ENCODE measurements at places on chromosomes 16 and 17.

GRCh38 chr17:13678841-13679240 lies 77.1 kb upstream of the HS3ST3A1 start:
- no peak for DNase-seq

GRCh38 chr17:41360296-41360995 lies 9.2 kb downstream of the KRT33B start:
- no peak for DNase-seq

DNA sequence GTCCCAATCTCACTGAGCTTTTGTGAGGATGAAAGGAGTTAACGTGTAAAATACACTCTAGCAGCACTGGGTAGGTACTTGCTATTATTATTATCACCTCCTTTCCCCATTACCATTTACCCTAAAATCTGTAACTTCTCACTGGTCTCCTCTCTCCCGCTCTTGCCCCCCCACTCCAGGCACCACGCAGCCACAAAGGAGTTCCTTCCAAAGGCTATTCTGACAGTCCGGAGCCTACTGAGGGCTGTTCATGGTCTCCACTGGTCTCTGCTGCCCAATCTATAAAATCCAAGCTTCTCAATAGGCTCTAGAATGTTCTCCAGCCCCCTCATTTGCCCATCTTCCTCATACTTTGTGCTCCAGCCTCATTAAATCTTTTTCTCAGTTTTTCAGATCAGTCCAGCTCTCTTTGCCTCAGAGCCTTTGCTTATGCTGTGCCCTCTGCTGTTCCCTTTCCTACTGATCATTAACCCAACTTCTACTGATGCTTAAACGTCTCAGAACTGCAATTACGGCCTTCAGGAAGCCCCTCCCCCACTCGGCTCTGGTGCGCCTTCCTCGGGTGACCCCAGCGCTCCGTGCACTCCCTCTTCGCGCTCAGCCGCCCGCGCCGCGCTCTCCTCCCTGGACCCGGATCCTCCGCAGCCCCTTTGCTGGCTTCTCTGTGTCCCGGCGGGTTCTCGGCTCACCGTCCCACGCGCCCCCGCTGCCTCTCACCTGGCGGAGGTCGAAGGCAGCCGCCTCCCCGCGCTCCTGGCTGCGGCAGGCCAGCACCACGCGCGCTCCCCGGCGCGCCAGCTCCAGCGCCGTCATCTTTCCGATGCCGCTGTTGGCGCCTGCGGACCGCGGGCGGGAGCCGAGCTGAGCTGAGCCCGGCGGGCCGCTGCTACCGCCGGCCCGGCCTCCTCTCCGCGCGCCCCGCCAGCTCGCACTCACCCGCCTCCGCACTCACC lies 737 bp downstream of the DHRS13 start:
- DNase-seq = no peak

GRCh38 chr16:20911361-20911760 lies 10.8 kb downstream of the LYRM1 start:
- DNase-seq = no peak

DNA sequence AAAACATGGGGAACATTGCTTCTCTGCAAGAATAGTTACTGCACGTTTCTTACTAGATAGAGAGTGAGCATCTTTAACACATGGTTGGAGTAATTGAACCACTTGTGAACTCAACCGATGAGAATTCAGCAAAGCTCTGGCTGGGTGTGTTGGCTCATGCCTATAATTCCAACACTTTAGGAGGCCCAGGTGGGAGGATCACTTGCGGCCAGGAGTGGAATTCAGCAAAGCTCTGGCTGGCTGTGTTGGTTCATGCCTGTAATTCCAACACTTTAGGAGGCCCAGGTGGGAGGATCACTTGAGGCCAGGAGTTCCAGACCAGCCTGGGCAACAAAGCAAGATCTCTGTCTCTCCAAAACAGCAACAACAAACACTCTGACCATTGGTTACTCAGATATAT lies 865.9 kb downstream of the KCNJ2 start:
- DNase-seq = no peak

DNA sequence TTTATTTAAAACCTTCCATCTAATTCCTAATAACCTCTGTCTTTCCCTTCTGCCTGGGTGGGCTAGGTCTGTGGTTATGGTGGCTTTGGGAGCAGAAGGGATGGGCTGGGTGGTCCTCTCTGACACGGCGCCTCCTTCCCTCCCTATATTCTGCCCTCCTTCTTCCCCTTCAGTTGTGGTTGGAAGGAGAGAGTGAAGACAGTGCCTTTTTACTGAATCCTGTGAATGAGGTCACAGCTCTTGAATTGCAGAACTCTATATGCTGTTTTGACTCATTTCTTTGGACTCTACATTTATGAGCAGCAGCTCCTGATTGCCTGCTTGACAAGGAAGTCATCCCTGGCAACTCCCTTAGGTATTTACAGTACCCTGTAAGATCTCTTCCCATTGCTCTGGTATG lies 256.0 kb upstream of the ELAC2 start:
- no peak for DNase-seq

DNA sequence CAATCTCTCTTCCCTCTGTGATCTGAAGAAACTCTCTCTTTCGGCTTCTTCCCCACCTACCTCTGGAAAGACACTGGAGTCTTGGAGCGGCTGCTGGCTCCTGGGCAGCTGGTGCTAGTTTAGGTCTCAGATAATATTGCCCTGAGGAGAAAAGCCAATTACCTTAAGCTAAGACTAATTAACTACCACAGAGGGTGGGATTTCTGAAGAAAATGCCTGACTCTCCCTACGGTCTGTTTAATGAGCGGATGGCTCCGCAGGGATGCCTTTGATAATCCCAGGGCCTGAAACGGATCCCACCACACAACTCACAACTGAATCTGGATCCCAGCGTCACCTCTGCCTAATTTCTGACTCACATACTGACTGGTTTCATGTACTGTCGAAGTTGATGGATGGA lies 127.0 kb upstream of the NLRP1 start:
- DNase-seq = no peak

- no peak for DNase-seq
These were observed 271.2 kb upstream of the RPL38 start for GRCh38 chr17:73932216-73932749.

DNA sequence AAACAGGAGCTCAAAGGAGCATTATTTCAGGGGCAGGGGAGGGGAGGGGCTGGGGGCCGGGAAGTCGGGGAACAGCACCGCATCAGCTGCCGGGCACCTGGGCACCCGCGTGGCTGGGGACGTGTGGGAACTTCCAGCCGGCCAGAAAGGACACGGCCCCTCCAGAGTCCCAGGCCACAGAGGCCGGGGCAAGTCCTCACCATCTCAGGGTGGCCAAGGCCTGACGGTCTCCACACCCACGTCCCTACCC lies 1.1 kb downstream of the PGAP6 start:
- DNase-seq = no peak

DNA sequence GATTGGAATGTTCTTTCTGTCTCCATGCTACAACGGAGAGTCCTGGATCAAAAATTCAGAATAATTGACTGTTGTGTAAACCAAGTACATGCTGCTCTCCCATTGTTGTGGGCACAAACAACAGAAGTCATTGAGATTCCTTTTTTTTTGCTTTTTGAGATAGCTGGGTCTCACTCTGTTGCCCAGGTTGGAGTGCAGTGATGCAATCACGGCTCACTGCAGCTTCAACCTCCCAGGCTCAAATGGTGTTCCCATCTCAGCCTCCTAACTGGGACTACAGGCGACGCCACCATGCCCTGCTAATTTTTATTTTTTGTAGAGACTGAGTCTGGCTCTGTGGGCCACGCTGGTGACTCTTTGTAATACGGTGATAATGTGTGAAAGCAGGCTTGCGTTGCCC lies 24.5 kb downstream of the NDE1 start:
- DNase-seq = no peak

DNA sequence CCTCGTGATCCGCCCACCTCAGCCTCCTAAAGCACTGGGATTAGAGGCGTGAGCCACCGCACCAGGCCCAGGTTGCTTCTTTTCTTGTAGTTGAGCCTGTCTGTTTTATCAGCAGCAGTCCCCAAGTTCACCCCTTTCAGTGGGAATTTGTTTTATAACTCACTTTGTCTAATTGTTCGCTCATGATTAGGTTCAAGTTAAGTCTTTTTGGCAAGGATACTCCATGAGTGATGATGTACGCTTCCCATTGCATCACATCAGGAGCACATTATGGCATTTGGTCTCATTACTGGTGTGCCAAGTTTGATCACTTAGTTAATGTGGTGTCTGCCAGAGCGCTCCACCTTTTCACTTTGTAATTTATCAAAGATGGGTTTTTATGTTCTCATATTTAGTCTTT lies 14.4 kb upstream of the GJD3 start:
- no peak for DNase-seq

- DNase-seq = no peak
These were observed 6.7 kb downstream of the SYNGR2 start for GRCh38 chr17:78174870-78175642.

All from iPS DF 19.7 (cell line).